Nucleus accumbens (tissue), 56 donors: ENCODE measurements at places on chromosomes 16 and 17.

DNA sequence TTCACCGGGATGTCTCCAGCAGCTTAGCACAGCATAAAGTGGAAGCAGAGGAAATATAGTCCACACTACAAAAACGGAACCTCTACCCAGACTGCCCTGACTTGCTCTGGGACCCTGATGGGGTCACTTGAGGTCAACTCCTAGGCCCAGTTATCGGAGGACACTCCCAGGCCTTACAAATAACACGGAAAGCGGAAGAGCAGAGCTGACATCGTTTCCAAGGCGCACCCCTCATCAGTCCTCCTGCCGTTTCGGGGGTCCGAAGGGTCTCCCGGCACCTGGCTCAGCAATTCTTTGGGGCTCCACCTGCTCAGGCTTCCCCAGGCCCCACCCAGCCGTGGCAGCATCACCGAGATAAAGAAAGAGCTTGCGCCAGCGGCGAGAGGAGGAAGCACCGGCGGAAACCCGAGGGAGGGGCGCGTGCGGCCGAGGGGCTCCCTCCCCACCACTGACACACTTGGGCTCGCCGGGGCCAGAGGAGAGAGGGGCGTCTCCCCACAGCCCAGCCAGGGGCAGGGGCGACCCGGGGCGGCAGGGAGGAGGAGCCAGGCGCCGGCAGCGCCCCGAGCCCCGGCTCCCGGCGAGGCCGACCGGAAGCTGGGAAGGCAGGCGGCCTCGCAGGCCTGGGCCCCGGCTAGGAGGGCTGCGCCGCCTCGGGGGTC, 727 bp downstream of the CORO7 start:
- DNase-seq = peak; percentile 26

DNA sequence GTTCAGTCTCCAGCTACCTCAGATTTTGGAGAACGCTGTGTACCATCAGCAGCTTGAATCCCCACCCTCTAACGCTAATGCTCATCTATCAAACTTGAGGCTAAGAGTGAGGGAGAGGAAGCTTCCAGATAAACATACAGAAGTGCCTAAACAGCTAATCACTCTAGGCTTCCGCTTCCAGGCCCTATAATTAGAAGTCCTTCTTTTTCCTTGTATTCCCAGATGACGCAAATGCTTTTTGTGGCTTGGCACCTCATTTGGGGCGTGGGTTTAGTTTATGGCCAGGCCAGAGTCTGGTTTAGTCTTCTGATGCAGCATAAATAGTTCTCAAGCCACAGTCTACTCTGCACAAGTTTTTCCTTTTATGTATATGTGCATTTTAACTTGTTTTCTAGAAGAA, 263.4 kb downstream of the BCAS3 start:
- DNase-seq = no peak

- DNase-seq = no peak
Measured at GRCh38 chr17:63827801-63828221, 348 bp upstream of the FTSJ3 start.

DNA sequence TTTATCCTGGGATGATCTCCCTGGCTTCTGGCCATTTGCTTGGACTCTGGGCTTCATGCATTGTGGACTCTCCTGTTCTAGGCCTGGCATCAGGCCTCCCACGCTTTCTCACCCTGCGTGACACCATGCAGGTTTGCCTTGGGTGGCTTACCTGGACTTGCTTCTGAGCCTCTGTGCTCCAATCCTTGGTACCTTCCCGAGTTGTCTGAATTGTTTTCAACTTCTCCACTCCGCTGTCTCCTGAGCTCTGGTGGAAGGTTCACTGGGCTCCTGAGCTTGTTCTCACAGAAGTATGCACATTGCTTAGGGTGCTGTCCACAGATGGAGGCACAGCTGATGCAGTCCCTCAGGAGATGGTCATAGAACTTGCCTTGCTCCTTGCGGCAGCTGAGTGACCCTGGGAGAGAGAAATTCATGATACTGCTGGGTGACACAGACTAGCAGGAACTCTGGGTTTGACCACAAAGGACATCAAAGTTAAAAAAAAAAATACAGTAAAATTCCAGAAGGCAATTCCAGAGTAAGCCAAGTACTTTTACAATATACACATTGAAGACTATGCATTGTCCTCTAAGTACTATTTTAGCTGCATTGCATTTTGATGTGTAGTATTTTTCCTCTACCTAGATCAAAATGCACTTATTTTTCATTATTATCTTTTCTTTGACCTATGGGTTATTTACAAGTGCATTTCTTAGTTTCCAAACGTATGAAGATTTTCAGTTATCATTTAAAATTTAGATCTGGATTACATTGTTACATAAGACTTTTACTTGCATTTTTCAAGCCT, 23.1 kb downstream of the TNFRSF13B start:
- DNase-seq = no peak

GRCh38 chr17:81962499-81963441, 1.8 kb upstream of the NOTUM start:
- no peak for DNase-seq

- no peak for DNase-seq
Measured at GRCh38 chr17:18017958-18018357, 21.0 kb downstream of the ATPAF2 start.

- DNase-seq = no peak
Measured at GRCh38 chr16:85528528-85529387, 84.4 kb upstream of the GSE1 start.

GRCh38 chr16:743794-744500, 3.1 kb upstream of the CIAO3 start:
- no peak for DNase-seq
